ENCODE measurements at places on chromosomes 2 and 18.

GRCh38 chr2:196598412-196598811, 41.1 kb upstream of the CCDC150 start:
- no peak for DNase-seq

DNA sequence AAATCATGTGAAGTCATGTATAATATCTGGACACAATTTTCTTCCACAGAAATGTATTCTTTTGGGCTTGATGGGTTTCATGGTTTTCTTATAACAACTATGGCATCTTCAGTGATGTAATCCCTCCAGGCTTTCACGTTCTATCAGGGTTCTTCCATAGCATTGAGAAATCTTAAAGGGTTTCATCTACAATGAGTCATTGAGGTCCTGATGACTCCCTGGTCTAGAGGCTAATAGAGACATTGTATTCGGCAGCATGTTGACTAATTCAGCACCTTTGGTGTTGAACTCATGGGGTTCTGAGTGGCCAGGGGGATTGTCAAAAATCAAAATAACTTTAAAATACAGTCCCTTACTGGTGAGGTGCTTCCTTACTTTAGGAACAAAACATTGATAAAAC, 614.0 kb upstream of the CRIM1 start:
- DNase-seq: no peak

- DNase-seq: no peak
Measured at GRCh38 chr2:173872714-173873113, 92.5 kb downstream of the SP3 start.

- no peak for DNase-seq
Measured at GRCh38 chr18:41449612-41450011, 505.4 kb upstream of the PIK3C3 start.

DNA sequence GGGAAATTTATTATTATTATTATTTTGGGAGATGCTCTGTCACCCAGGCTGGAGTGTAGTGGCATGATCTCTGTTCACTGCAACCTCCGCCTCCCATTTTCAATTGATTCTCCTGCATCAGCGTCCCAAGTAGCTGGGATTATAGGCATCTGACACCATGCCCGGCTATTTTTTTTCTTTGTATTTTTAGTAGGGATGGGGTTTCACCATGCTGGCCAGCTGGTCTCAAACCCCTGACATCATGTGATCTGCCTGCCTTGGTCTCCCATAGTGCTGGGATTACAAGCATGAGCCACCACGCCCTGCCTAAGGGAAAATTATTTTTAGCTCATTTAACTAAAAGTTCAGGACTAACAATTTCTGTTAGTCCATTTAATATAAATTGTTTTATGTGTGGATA, 109.2 kb upstream of the SESTD1 start:
- DNase-seq: no peak

DNA sequence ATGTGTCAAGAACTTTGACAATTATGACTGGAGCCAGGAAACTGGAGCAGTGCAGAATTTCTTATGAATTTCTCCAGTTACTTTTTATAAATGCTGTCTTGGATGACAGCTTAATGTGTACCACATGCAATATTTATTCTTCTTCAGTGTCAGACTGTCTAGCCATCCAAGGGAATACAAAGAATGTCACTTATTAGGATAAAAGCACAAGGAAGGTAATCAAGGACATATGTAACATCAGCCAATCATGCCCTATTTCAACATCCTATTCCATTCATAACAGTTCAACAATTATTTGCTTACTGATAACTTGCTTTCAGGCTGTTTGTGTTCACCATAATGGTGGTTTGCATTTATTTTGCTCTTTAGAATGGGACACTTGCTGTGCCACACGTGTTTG, 139.8 kb downstream of the OLA1 start:
- DNase-seq: no peak

GRCh38 chr18:57141208-57142129, 5.4 kb upstream of the BOD1L2 start:
- no peak for DNase-seq

GRCh38 chr18:52312346-52312745, 27.7 kb upstream of the DCC start:
- no peak for DNase-seq

- DNase-seq: no peak
Measured at GRCh38 chr2:203989521-203989920, 53.0 kb downstream of the ICOS start.

DNA sequence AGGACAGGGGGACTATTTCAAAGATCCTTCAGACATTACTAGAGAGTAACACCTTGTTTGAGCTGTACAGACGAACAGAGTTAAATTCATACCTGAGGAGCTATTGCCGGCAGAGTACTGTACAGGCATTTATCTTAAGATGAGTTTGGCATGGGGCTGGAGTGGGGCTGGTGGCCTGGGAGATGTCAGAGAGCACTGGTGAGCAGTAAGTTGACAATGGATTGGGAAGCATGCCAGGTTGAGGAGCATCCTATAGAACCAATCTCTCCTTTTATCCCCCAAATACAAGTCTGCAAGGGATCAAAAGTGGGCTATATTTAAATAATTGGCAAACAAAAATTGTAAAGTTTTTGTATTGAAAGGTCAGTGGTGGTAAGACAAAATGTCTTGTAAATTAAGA, 58.6 kb downstream of the ADCYAP1 start:
- no peak for DNase-seq

DNA sequence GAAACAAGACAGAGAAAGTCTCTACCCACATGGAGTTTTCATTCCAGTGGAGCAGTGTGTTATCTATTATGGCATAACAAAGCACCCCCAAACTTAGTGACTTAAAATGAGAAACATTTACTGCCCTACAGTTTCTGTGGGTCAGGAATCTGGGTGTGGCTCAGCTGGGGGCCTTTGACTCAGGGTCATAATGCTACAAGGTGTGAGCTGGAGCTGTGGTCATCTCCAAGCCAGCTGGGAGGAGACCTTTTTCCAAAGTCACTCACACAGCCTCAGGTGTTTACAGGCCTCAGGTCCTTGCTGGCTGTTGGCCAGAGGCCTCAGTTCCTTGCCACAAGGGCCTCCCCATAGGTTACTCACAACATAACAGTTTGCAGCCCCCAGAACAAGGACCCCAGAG, 169.2 kb downstream of the ETAA1 start:
- DNase-seq: no peak

DNA sequence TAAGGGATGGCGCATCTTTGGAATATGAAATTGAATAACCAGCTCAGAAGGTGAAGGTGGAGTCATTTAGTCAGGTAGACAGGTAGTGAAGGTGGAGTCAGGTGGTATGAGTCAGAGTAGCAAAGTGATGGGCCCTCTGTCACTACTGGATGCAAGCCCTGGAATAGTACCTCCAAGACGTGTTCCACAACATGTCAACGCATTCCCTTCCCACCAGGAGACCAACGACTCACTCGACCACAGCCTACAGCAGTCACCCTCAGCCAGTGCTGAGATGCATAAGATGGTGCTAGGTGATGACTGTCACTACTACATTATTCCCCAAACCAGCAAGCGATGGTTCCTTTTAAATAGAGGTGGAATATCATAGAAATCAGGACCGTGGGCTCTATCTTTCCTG, 6.8 kb downstream of the CPLX4 start:
- peak; percentile 70 for DNase-seq

DNA sequence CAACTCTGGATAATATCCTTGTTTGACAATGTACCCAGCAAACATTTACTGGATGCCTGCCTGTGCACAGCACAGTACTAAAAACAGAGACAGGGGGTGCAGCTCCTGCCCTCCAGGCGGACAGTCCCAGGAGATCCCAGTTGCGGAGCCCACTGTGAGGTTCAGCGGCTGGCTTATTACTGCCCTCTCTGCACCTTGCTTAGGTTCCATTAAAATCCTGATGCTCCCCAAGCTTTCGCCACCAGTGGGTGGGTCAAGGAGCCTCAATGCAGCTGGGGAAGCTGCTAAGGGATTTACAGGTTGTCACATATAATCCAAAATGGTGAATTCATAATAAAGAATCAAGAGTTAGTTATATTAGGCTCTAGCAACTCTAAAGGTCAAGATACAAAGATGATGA, 38.3 kb downstream of the CRACDL start:
- DNase-seq: no peak

- peak; percentile 60 for DNase-seq
Measured at GRCh38 chr2:43609290-43609918, 13.6 kb upstream of the THADA start.

DNA sequence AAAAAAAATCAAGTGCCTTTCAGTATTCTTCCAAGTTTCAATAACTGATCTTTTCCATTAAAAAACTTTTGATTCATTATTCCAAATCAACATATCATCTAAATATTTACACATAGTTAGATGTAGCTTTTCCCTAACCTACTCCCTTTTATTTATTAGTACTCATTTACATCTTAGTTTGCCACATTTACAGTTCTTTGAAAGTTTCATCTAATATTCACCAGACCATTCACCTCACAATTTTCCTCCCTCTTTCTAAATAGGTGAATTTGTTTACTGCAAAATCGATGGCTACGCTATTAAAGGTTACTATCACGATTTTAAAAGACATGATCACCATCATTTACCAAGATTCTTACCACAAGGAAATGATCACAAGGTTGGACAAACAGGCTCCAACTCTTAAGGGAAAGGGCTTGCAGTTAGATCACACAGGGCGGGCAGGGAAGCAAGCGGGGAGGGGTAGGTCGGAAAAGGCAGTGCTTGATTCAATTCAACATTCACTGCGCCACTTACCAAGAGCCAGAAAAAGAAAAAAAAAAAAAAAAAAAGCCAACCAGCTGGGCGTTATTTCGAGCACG, 654 bp upstream of the MARCHF7 start:
- no peak for DNase-seq

Measured in fibroblast of skin of scalp (primary cell).